ENCODE measurements at places on chromosomes 5 and 9.
A peak's percentile ranks its signal among the peaks of the same experiment; 100 is the strongest.

GRCh38 chr5:54834121-54834842 lies 151.1 kb downstream of the ESM1 start:
- no peak for DNase-seq

DNA sequence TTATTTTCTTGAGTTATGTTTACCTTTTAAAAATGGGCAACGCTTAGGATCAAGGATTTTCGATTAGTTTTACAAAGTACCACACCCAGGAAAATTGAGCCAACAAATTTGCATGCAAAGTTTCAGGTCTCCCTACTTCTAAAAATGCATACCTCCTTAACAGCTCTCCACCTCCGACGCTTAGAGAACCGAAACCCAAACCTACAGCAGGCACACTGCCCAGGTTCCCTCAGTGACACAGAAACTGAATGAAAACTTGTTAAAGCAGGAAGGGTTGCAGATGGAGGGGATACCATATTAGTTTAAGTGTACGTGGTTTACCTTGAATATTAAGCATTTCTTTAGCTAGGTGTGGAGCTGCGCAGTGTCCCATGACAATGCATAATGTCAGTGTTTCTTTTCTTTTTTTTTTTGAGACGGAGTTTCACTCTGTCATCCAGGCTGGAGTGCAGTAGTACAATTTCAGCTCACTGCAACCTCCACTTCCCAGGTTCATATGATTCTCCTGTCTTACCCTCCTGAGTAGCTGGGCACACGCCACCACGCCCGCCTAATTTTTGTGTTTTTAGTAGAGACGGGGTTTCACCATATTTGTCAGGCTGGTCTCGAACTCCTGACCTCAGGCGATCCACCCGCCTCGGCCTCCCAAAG lies 1.6 kb upstream of the SUB1 start:
- DNase-seq = peak; percentile 52

DNA sequence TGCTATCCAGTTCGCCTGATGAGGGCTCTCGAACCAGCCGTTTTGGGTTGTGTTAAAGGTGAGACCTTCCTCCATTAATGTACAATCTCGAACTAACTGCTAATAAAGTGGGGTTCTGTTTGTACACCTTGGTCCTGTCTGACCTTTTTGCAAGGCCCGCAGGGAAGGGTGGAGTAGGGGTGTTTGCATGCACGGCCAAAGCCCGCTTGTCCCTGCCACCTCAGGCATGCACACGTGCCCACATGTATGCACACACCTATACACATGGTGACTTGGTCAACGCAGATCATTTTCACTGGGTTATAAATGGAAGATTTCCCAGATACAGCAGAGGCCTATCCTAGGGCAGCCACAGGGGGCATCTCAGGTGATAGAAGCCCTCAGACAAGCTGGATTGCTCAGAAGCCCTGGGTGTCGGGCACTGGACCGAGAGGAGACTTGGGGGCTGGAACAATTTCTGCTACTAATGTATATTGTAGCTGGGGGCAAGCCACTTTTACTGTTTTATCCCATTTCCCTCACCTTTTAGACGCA lies 50.2 kb downstream of the NDST1 start:
- DNase-seq = no peak

GRCh38 chr5:52735139-52735538 lies 52.6 kb upstream of the ITGA1 start:
- DNase-seq = no peak

DNA sequence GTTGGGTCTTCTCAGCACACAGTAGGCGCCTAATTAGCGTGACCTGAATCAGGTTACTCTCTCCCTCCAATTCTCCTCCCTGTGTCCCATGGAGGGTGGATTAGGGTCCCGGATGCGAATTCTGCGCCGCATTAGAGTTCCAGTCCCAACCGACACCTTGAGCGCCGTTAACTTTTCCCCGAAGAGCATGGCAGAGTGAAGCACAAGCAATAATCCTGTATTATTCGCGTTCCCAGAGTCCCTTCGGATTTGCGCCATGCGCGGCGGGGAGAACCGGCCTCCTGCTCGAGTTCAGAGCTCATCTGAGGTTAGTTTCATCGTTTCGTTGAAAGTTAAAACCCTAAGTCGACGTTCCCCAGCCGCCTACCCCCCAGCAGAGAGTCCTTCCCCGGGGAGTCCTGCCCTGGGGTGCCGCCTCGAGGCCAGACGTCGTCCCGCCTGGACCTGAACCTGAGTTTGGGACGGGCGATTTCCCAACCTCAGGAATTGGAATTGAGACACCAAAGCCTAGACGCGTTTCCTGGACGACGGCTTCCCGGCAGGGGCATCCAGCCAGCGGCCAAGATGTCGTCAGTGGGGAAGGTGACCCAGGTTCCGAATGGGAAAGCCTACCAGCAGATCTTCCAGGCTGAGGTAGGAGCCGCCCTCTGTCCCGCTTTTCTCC lies at the start of gene CCDC180:
CCDC180 (plus strand) TSS at position 160 of the 664 bp plus-strand sequence; CDS start at position 565, 405 bp downstream.
- DNase-seq = no peak

- peak; percentile 64 for DNase-seq
Observed at GRCh38 chr5:119328753-119329602, 26.8 kb upstream of the TNFAIP8 start.

- DNase-seq = no peak
Observed at GRCh38 chr5:174947548-174947947, 223.2 kb downstream of the MSX2 start.

GRCh38 chr5:158716668-158717067 lies 383.0 kb downstream of the EBF1 start:
- DNase-seq = no peak

DNA sequence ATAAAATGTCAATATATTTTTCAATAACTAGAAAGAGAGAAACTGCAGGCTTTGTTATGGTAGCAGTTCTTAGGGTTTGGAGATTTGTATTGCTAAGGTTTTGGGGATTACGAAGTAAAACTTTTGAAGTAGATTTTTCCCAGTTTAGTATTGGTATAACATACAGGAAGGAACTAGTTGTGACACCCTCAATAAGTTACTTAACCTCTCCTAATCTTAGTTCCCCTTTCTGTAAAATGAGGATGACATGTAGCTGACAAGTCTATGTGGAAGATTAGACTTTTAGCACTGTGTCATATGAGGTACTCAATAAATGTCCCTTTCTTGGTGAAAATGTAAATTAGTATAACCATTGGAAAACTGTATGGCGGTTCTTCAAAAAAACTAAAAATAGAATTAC lies 73.4 kb upstream of the ATG10 start:
- no peak for DNase-seq

DNA sequence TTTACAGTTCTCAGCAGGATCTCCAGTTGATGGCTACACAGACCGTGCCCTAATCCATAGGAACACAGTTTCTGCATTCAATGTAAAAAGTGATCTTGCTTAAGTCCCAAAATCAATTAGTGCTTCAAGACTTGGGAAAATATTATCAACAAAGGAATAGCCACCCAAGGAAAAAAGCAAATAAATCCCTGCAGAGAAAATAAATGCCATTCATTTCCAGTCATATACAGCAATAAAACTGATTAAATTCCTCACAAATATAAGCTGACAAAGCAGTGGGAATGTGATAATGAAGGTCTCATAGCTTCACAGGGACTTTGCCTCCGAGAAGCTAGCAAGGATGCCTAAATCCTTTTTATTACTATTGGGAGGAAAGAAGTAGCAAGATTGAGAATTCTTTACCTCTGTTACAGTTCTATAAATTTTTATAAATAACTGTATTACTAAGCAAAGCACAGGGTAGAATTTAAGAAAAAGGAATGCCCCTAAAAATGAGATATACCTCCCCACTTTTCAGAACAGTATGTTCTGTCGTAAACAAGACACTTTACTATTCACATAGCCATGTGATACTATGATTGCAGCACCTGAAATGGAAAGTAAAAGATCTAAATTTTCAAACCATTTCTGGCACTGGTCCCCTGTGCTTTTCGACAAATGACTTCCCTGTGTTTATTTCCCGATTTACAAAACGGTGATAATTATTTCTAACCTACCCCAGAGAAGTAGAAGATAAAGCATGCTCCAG lies 59.8 kb downstream of the ARSB start:
- no peak for DNase-seq

DNA sequence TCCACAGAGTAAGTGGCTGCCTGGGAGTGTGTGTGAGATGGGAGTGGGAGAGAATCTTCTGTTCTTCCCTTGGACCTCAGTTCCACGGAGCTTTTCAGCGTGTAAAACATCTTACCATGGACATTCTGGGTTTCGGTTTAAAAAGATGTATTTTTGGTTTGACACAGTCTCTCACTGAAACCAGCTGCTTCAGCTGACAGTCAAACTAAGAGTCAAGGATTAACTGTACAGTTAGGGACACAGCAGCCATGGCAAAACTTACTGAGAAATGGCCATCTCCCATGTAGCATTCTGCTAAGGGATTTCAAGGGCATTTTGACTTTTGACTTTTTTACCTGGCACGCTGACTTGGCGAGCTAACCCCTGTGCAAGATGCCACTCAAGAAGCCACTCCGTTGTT lies 93.8 kb upstream of the IL12B start:
- DNase-seq = no peak

DNA sequence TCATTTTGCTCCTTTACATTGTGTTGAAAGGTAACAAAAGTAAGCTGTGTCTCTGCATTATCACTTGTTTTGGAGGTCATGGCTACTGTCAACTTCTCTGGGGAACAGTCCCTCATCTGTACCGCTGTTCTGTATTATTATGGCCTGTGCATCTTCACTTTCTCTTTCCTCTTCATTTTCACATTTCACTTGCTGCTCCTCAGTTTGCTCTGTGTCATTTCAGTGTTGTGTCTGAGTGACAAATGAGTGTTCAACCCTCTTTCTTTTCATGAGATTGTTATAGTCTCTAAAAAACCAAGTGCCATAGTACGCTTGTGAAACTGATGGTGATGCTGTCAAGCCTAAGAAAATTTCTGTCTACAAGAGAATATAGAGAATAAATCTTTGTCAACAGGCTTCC lies 122.0 kb upstream of the FER start:
- DNase-seq = no peak

DNA sequence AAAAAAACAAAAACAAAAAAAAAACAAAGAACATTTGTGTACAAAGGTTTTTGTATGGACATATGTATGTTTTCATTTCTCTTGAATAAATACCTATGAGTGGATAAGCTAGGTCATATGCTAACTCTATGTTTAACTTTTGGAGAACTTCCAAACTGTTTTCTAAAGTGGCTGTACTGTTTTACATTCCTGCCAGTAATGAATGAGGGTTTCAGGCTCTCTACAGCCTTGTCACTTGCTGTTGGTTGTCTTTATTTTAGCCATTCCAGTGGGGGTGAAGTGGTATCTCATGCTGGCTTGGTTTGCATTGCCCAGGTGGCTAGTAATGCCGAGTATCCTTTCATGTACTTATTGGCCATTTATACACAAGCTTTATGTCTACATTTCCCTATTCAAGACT lies 9.1 kb upstream of the TRIO start:
- DNase-seq = no peak

DNA sequence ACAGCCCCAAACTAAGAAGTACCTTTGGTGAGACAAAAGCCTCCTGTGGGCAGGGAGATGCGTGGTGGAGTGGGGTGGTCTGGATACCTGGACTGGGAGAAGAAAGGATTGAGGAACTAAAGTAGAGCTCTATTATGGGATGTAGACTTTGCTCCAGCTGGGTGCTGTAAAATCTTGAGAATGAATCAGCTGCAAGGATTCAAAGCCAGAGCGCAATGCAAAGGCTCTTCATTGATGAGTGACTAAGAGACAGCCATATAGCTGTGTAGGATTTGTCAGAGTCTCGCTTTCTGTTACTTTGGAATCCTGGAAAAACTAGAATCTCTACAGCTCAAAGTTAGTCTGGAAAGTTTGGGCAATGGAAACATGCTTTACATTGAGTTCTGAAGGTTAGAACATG lies 159.9 kb downstream of the TAF11L14 start:
- DNase-seq = no peak

GRCh38 chr9:87465816-87466215 lies 31.9 kb upstream of the DAPK1 start:
- no peak for DNase-seq

DNA sequence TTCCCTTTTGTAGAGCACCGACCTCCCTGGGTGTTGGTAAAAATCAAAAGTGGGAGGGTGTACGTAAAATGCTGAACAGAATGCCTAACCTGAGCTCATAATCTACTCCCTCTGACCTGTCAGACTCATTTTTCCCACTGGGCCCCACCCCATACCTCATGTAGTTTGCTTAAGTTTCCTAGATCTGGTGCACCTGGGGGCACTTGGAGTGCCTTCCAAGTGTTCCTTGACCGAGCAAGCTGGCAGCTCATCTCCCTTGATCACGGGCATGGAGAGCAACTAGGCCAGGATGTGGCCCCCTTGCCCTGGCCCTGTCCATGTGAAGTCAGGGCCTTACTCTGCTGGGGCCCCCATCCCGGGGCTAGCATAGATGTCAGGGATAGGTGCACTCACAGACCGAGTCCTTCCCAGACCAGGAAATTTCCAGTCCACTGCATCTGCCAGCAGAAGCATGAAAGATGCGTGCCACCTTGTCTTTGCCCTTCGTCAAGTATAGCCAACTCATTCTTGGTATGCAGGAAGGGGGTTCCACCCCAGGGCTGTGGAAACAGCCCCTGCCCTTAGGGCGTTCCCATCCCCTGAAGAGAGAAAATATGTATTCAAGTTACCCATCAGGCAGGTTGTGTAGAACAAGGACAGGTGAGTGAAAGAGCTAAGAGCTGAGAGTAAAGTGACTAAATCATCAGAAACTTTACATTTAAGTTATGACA lies 41.9 kb downstream of the SLC22A5 start:
- peak; percentile 38 for DNase-seq

DNA sequence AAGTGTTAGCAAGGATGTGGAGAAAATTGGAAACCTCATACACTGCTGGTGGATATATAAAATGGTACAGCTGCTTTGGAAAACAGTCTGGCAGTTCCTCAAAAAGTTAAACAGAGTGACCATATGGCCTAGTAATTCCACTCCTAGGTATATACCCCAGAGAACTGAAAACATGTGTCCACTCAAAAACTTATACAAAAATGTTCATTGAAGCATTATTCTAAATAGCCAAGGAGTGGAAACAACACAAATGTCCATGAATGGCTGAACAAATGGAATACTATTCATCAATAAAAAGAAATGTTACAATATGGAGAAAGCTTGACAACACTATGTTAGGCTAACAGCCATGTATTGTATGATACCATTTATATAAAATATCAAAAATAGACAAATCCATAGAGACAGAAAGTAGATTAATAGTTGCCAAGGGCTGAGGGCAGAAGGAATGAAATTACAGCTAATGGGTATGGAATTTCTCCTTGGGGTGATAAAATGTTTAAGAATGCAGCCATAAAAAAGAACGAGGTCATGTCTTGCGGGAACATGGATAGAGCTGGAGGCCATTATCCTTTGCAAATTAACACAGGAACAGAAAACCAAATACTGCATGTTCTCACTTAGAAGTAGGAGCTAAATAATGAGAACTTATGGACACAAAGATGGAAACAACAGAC lies 33.6 kb upstream of the FBP1 start:
- DNase-seq = no peak

DNA sequence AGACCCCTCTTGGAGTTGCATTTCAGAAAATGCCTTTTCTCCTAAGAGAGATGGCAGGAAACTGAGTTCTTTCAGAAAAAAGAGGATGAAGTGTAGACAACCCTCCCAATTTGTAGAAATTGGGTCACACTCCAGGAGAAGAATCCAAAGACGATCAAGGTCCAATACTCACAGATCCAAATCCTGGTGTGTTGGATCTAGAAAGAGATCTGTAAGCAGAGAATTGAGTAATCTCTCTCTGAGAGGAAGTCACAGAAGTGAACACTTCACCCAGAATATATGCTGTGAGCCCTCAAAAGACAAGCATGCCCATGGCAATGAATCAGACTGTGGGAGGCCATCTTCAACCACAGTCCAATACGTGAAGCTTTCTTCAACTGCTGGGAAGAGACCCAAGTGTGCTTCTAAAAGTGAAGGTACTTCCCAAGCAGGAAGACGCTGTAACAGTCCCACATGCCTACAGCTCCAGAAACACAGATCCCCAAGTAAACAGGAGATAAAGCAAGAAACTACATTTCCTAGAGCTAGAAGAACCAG lies 182.7 kb downstream of the SMC2 start:
- DNase-seq = no peak

Measured in activated naive CD4-positive, alpha-beta T cell treated with Interleukin-2 at 50 U/mL for 16 hours (primary cell).